ENCODE measurements at places on chromosomes 3 and 15.

- no peak for DNase-seq
Observed at GRCh38 chr3:182108371-182108770, 396.6 kb downstream of the SOX2 start.

GRCh38 chr3:50436114-50436674 lies 67.2 kb downstream of the CACNA2D2 start:
- DNase-seq, result peak; percentile 32

- DNase-seq, result no peak
Observed at GRCh38 chr3:182715006-182715405, 78.3 kb upstream of the ATP11B start.

GRCh38 chr3:14725564-14726440 lies 50.9 kb downstream of the C3orf20 start:
- peak; percentile 75 for DNase-seq

DNA sequence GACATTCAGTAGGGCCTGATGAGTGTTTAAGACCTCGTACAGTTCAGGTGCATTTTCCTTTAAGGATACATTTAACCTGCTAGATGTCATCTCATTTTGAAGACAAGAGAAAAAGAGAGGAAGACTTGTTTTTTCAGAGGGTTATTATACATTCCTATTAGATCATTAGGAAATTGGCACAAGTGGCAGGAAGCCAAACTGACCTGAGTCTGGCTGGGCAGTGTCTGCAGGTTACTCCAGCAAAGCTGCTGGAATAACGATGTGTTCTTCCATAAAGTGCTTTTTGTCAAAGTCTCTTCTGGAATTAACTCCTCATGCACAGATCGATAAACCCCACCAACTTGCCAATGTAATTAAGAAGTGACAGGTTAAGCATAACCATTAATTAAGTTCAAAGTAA lies 396.4 kb upstream of the TPRG1 start:
- no peak for DNase-seq

GRCh38 chr3:171046760-171047159 lies 20.2 kb upstream of the SLC2A2 start:
- no peak for DNase-seq

DNA sequence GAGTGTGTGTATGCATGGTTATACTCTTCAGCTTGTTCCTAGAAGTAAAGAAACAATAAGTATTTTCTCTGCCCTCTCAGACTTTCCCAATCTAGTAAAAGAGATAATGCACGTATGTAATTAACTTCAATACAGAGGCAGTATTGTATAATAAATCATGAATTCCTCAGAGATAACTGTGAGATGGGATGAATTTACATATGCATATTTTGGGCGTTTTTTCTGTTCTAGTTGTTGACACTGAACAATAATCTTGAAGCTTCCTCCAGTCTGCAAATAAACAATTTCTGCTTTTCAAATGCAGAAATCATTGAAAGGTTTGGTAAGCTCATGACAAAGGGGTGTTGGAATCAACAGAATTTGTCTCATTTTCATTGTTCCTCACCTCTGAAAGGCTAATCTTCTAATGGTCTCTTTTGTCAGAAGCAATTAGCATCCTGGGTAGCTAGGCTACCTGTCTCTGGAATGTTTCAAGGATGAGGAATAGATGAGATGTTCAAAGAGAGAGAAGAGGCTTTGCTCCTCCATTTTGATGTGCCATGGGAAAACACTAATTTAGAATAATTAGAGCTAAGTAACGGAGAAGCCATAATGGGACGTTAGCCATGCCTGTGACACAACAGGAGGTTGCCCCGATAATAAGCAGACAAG lies 43.3 kb upstream of the SIAH2 start:
- DNase-seq, result no peak

DNA sequence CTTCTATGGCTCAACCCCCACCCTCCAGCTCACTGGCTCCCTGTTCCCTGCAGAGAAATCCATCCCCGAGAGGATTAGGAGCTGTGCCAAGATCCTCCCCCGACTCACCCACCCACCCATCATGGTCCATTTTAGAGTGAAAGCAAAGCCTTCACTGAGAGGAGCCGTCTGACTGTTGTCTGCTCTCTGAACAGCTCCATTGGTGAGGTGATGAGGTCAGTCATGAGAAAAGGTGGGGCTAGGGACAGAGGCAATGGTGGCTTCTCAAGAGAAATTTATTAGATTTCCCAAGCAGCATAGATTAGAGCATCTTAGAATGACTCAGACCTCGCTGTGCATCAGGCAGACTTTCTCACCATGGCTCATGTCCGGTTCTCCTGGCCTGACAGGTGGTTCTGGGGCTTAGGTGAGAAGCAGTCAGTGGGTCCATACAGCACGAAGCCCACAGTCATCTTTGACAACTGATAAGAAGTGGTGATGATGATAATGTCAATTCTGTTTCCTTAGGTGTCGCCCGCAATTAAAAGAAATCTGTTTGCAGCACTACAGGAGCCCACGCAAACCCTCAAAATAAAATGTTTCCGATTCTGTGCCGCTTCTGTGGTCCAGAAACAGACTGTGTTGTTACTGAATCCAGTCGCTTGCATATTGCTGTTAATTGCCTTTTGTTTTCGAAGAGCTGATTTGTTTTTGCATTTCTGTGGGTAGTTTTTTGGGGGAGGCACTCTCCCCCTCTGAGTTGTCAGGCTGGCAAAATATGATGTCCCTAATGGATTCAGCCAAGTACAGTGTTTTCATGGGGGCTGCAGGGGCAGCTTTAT lies 24.8 kb upstream of the RHO start:
- DNase-seq, result no peak

DNA sequence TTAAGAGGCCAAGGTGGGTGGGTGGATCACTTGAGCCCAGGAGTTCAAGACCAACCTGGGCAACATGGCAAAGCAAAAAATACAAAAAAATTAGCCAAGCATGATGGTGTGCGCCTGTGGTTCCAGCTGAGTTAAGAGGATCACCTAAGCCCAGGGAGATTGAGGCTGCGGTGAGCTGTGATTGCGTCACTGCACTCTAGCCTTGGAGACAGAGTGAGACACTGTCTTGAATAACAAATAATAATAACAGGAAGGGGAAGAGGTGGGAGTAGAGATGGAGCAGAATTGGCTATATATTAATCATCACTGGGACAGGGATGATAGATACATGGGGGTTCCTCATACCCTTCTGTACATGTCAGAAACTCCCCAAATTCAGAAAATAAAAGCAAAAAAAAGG lies 23.8 kb upstream of the NMB start:
- DNase-seq, result no peak

DNA sequence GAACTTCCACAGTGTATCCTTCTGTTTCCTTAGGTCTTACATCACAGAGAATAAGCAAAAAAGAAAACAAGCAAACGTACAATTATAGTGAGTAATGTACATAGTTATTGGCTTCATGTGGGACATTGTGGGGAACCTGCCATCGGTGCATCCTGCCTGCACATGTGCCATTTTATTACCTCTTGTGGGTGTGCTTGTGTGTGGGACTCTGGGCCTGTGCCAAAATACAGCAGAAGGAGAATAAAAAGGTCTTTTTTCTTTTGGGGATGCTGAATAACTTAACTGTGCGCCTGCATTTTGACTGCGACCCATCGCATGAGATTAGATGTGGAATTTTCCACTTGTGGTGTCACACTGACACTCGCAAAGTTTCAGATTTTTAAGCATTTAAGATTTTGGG lies 169.6 kb upstream of the DCBLD2 start:
- no peak for DNase-seq

DNA sequence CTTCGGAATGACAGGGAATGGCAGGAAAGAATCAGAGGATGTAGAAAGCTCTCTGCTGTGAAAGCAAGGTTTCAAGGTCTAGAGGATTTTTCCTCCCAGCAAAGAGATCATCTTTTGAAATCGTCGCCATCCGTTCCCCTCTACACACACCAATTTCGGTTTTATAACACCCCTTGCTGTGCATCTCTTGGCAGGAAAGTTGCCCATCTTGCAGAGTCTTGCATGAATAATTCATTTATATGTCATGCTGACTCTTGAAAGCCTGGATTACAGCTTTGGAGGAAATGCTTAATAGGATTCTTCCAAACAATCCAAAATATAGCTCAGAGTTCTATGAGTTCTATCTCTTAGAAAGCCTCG lies 262.7 kb downstream of the CHL1 start:
- DNase-seq, result no peak

- no peak for DNase-seq
Observed at GRCh38 chr3:72663429-72663828, 184.8 kb downstream of the SHQ1 start.

DNA sequence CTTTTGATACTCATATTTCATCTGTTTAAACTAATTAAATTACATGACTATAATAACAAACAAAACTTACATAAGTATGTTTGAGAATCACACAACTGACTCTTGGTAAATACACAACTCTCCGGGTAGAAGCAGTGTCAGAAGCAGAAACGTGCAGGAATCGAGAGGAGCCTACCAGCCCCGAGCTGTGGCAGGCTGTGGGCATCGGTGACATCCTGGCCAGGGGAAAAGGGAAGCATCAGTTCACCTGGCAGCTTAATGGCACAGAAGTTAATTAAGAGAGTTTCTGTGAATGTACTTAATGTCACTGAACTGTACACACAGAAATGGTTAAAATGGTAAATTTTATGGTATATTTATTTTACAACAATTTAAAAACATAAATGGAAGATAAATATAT lies 90.2 kb downstream of the CRTC3 start:
- DNase-seq, result no peak

GRCh38 chr3:4581124-4581424 lies 87.9 kb downstream of the ITPR1 start:
- DNase-seq, result peak; percentile 70

- no peak for DNase-seq
Observed at GRCh38 chr3:135740211-135740610, 225.3 kb upstream of the PPP2R3A start.

GRCh38 chr15:96576596-96576995 lies 246.1 kb downstream of the NR2F2 start:
- no peak for DNase-seq

GRCh38 chr3:141392897-141393734 lies 24.8 kb downstream of the ZBTB38 start:
- DNase-seq, result peak; percentile 59

- no peak for DNase-seq
Observed at GRCh38 chr3:89314454-89315098, 207.2 kb downstream of the EPHA3 start.

DNA sequence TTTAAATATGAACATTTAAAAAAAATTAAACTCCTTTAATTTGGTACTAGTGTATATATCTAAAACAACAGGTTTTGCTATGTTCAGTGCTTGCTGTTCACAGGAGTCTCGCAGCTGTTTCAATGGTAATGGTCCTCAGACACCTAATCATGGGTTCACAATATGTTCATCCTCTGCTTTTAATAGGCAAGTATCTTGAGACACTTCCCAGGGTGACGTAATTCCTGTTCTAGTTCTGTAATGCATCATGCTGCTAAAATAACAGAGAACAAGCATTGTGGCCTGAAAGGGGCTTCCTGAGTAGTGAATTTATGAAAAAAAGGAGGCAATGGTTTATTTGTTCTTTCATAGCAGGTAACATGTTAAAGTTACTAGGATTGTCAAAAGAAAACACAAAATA lies 625.2 kb upstream of the GBE1 start:
- DNase-seq, result no peak

GRCh38 chr15:51083641-51084166 lies 11.0 kb downstream of the TNFAIP8L3 start:
- DNase-seq, result no peak

GRCh38 chr3:160065282-160065681 lies 76.6 kb downstream of the IL12A start:
- no peak for DNase-seq

GRCh38 chr3:15933439-15934139 lies 135.8 kb upstream of the ANKRD28 start:
- DNase-seq, result no peak

DNA sequence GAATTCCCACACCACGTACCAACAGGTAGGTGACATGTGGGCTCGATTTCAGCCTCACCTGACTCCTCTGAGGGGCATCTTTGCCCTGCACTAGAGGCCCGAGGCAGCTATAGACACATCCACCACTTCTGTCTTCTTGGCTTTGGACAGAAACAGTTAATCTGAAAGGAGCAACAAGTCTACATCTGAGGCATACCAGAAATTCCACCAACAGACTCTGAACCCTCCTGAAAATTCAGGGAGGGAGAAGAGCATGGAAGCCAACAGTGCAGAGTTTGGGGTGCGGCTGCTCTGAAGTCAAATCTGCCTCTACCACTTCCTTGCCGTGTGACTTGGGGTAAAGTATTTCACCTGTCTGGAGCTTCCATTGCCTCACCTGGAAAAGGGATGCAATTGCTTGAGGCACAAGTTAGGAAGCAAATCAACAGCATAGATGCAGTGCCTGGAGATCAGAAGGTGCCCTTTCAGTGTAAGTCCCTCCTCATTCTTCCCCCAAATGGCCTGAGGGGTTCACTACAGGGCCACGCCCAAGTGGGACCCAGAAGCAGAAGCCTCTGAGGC lies 119.8 kb downstream of the SHQ1 start:
- DNase-seq, result no peak

DNA sequence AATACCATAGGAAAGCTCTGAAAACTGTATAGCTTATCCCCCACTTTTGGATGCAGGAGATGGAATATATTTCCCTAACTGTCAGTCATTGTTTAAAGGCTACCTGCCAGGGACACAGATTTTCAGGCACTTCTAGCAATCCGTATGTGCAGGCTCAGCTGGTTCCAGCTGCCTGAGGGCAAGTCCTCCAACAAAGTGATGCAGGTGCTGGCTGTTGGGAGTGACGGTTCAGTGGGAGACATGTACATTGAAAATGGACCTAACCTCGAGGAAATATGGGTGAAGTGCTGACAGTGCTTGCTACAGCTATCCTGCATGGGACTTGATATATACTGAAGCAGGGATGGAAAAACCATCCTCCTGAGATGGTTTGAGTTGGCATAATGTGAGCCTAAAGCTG lies 153.1 kb upstream of the GAP43 start:
- no peak for DNase-seq

- no peak for DNase-seq
Observed at GRCh38 chr3:177733233-177733632, 536.0 kb upstream of the TBL1XR1 start.

DNA sequence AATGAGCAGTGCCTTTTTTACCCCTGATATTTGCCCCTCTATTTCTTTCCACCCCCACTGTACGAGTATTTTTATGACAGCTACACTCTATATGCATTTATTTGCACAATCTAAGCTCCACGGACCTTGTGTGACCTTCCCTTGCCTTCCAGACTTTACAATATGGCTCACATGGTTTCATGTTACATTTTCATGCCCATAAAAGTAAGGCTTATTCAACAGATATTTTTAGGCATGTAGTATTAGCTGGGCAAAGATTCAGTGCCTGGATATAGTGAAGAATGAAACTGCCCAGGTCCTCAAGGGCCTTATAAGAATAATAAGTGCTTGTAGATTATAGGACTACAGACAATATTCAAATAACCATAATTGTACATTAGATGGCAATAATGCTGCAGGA lies 481.9 kb upstream of the CNTN4 start:
- no peak for DNase-seq

- DNase-seq, result no peak
Observed at GRCh38 chr3:120678331-120678947, 3.6 kb downstream of the HGD start.

DNA sequence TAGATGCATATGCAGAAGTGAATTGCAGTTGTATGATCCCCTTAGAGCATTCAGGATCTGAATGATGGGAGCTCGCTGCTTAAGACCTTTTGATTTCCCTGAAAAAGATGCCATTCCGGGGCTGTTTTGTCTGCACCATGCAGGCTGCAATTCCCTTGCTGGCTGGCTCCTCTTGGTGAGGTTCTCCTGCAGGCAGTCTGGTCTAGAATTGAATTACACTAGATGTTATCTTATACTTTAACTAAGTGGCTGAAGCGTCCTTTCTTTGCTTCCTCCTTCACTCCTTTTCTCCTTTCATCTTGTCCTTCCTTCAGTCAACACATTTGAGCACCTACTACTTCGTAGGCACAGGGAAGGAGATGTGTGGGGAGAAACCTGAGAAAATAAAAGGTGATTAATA lies 18.6 kb upstream of the MYZAP start:
- no peak for DNase-seq

Measured in uterus (tissue), 4 donors.